BE2C (cell line): ENCODE measurements at places on chromosomes 5 and 9.
A peak's percentile ranks its signal among the peaks of the same experiment; 100 is the strongest.

DNA sequence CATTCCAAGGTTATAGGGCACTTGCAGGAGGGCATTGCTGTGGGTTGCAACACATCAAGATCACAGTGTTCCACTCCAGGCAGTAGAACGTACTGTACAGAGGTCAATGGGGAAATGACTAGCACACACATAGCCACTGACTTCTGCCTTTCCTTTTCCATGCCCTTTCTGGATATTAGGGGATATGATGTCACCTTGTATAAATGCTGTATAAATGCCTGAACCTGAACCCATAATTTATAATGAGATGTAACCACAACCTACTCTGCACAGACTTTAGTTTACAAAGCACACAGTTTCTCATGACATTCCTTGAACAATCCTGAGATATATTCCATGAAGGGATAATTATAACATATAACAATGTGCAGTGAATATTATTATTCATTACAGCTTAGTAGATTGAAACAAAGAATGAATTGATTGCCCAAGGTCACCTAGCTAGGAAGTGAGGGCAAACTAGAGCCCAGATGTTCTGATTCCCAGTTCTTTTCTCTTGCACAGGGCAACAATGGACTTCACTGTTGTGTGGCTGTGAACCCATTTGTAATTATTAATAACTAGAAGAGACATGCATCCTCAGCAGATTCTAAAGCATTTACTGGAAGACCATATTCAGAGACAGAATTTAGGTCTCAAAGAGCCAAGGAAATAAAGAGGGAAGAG, 5.6 kb upstream of the ABLIM3 start:
- DNase-seq = no peak

GRCh38 chr9:22084336-22085035, 75.4 kb upstream of the CDKN2B start:
- no peak for DNase-seq

- no peak for DNase-seq
These were observed 119.2 kb downstream of the LPAR1 start for GRCh38 chr9:110919050-110919435.

DNA sequence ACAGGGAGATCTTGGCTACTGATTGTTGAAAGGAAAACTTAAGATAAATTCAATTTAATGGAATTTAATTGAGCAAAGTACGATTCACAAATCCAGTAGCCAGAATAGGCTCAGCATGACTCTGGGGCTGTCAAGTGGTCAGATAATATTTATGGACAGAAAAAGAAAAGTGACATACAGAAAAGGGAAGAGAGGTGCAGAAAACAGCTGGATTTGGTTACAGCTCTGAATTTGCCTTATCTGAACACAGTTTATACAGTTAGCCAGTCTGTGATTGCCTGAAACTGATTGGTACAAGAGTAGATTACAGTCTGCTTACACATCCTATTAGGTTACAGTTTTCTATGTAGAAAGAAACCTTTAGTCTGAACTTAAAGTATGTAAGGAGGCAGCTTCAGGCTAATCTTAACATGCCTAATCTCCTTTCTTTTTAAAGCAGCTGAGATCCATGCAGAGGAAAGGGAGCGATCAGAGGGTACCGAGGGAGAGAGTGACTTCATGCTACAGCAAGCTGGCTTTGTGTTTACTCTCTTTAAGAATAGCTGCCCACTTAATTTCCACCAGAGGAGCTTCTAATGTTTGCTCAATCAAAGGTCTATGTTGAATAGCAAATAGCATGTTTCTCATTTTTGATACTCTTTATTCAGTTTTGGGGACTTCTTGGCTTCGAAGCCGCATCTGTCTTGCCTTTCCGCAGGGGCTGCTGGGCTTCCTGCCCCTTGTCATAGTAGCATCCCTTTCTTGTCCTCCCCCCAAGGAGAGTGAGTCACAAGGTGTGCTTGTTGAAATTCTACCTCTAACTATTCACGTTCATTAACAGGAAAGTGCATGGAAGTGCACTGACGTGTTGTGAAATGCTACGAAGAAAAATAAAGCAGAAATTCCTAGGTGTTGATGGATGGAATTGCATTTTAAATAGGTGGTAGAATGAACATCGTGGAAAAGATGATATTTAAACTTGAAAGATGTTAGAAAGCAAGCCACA, 761.2 kb downstream of the TAF11L14 start:
- peak; percentile 17 for DNase-seq

- DNase-seq = no peak
These were observed 25.1 kb upstream of the SLC44A1 start for GRCh38 chr9:105219291-105219805.

GRCh38 chr9:15576350-15577050, 23.7 kb downstream of the CCDC171 start:
- no peak for DNase-seq

DNA sequence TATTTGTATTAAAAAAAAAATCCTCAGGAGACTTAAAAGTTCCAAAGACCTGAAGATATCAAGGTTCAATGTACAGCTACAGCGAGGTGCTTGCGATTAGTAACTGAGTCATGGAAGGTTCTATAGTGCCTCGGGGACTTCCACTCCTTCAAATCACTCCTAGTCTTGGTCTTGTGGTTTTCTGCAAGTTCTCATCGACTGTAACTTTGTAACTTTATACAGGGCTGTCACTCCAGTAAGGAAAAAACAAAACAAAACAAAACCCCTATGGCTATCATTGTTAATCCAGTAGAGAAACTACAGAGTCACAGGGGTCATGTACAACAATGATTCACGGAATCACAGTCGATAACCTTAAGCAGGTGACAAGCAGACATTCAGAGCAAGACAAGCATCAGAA, 39.8 kb upstream of the SELENOP start:
- DNase-seq = no peak

DNA sequence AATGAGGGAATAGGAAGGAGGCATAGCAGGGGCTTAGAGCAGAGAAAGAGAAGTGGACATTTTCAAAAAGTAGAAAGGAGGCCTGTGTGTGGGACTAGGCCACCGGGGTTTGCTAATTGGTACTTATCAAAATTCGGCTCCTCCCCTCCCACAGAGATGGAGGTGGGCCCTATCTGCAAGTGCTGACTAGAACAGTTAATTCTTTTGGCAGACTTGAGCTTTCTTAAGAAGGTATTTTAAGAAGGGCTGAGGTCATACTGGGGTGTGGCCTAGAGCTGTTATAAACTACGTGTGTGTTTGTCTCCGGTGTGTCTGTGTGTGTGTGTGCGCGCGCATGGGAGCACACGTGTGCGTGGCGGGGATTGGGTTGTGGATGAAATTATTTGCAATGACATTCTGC, 1086.5 kb downstream of the EFNA5 start:
- no peak for DNase-seq

DNA sequence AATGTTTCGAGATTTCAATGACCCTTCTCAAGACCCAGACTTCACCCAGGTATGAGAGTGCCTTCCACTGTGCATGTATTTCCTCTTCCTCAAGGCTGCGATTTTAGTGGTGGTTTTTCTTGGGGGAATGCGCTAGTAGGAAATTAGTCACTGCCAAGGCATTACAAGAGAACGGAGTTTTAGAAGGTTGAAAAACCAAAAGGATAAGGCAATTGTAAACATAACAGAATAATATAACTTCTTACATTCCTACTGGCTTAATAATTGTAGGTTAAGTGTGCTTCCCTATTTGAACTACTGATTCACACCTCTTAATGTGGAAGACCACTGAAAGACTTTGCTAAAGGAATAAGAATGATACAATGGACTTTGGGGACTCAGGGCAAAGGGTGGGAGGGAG, 38.9 kb downstream of the ACO1 start:
- DNase-seq = no peak

- no peak for DNase-seq
These were observed 1184.8 kb downstream of the DTWD2 start for GRCh38 chr5:117803533-117803932.

GRCh38 chr9:86809151-86809550, 138.2 kb downstream of the GAS1 start:
- DNase-seq = no peak

DNA sequence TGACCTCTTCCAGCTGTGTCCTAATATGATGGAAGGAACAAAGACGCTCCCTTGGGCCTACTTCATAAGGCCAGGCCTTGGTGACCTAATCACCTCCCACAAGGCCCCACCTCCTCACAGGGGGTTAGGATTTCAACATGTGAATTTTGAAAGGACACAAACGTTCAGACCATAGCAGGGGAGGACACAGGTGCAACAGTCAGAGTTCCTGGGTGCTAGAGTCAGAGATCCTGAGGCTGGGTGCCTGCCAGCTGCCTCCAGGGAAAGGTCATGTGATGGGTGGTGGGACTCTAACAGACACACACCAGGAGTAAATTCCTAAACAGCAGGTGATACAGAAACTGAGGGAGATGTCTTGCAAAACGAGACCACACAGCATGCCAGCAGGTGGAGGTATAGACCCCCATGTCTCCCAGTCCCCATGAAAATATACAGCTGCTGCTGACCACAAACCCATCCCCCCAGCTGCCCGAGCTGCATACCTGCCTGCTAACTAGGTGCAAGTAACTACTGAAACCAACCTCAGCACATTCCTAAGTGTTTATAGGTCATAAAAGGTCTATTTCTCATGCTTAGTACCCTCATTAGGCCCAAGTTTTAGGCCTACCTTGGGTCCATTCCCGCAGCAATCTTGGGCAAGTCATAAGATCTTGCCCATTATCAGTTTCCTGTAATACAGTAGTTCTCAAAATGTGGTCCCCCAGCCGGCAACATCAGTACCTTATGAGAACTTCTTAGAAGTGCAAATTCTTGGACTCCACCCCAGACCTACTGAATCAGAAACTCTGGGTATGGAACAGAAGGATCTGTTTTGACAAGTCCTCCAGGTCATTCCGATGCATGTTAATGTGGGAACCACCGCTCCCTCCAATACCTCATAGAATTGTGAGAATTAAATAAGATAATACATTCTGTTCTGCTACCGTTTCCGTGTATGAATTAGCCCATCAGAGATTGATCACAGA, 245.3 kb downstream of the ENC1 start:
- peak; percentile 23 for DNase-seq

GRCh38 chr9:111040494-111040893, 2.2 kb upstream of the LPAR1 start:
- DNase-seq = no peak

- DNase-seq = no peak
These were observed 61.5 kb upstream of the CTXN3 start for GRCh38 chr5:127587246-127587917.

DNA sequence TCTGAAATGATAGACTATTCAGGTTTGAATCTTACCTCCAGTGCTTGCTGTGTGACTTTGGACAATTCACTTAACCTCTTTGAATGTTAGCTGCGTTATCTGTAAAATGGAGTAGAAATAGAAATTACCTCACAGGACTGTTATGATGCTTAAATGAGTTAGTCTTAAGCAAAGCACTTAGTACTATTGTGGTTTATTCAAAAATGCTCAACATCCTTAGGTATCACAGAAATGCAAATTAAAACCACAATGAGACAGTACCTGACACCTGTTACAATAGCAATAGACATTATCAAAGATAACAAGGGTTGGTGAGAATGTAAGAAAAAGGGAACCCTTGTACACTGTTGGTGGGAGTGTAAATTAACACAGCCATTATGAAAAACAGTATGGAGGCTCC, 77.6 kb upstream of the FREM1 start:
- DNase-seq = no peak

- DNase-seq = peak; percentile 61
These were observed 760 bp upstream of the MAN1B1 start for GRCh38 chr9:137085920-137086530.

DNA sequence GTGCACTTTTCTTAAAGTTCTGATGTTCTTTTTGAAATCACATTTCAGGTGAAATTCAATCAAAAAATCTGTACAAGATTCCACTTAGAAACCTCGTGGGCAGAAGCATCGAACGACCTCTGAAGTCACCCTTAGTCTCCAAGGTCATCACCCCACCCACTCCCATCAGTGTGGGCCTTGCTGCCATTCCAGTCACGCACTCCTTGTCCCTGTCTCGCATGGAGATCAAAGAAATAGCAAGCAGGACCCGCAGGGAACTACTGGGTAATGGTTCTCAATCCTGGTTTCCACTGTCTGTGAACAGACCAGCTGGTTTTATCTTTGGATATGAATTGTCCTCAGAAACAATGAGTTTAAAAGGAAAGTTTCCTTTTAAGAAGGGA, 8.1 kb upstream of the SLC2A8 start:
- no peak for DNase-seq

DNA sequence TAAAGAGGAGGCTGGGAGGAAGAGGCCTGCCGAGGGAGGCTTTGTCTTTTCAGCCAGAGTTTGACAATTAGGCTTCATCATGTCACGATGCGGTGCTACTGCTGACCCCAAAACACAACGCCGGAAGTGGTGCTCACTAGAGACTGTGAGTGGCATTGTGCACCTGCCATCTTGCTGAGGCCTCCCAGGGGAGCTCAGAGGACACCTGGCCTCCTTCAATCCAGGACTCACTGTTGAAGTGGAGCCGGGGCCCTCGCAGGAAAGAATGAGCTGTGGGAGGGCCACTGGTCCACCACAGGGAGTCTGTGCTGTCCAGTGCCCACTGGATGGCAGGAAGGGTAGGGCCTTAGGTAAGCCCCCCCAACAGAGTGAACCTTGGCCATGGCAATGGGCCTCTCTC, 12.7 kb upstream of the SLC25A48 start:
- DNase-seq = no peak

DNA sequence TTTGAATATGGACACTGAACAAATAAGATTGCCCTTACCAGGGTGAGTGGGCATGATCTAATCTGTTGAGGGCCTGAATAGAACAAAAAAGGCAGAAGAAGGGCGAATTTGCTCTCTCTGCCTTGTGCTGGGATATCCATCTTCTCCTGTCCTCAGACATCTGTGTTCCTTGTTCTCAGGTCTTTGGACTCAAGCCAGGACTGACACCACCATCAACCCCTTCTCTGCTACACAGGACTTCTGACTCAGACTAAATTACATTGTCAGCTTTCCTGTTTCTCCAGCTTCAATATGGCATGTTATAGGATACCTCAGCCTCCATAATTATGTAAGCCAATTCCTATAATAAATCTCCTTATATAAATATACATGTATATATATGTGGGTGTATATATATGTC, 40.8 kb upstream of the SLCO6A1 start:
- peak; percentile 47 for DNase-seq

GRCh38 chr5:930866-931265, 38.2 kb downstream of the TRIP13 start:
- DNase-seq = no peak

GRCh38 chr5:143560378-143560777, 156.9 kb upstream of the NR3C1 start:
- DNase-seq = no peak

- peak; percentile 78 for DNase-seq
These were observed 21.6 kb downstream of the NCS1 start for GRCh38 chr9:130193531-130194377.

- peak; percentile 35 for DNase-seq
These were observed 614.5 kb downstream of the MAT2B start for GRCh38 chr5:164119806-164120447.

GRCh38 chr5:142544946-142545649, 140.8 kb downstream of the FGF1 start:
- DNase-seq = no peak
